NCI-H460 (cell line): ENCODE measurements at places on chromosomes 16 and 17. TPM values are rescaled to one million over a fixed set of nuclear protein-coding genes. Genes with fewer than 3 reads are reported as not detected.

The TUBB3 gene
- 68.3 and 75.9 TPM in 2 replicates for total RNA-seq

The CEP112 gene
- total RNA-seq: 6.5 and 6.6 TPM in 2 replicates

The ITGA2B gene
- 7.6 and 10.2 TPM in 2 replicates for total RNA-seq

The CACNA1H gene
- total RNA-seq: 3.9 and 4.2 TPM in 2 replicates
